ENCODE measurements at places on chromosomes 7 and 10.

DNA sequence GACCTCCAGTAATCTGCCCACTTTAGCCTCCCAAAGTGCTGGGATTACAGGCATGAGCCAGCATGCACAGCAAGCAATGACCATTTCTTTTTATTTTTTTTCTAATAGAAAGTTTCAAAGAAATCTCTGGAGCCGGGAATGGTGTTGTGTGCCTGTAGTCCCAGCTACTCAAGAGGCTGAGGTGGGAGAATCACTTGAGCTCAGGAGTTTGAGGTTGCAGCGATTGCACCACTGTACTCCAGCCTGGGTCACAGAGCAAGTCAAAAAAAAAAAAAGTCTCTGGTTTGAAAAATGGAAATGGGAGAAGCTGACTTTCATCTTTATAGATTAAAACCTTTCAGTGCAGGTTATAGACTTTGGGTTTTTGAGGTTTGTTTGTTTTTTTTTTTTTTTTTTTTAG, 44.8 kb upstream of the KMT2E start:
- no peak for DNase-seq

DNA sequence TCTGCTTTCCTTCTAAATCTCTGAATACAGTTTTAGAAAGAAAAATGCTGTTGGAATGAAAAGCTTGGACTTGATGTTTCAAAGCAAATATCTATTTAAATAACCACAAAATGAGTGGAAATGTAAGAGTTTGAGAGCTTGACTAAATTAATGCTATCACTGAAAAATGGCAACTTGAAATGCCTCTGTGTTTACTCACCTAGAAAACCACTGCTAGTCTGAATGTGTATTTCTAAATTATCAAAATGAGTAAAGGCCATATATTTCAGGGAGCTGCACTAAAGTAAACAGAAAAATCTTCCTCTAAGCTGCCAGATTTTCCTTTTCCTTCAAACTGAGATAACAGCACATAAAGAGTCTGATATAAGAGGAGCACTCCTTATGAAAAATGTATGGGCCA, 87.9 kb downstream of the DPY19L1 start:
- no peak for DNase-seq

DNA sequence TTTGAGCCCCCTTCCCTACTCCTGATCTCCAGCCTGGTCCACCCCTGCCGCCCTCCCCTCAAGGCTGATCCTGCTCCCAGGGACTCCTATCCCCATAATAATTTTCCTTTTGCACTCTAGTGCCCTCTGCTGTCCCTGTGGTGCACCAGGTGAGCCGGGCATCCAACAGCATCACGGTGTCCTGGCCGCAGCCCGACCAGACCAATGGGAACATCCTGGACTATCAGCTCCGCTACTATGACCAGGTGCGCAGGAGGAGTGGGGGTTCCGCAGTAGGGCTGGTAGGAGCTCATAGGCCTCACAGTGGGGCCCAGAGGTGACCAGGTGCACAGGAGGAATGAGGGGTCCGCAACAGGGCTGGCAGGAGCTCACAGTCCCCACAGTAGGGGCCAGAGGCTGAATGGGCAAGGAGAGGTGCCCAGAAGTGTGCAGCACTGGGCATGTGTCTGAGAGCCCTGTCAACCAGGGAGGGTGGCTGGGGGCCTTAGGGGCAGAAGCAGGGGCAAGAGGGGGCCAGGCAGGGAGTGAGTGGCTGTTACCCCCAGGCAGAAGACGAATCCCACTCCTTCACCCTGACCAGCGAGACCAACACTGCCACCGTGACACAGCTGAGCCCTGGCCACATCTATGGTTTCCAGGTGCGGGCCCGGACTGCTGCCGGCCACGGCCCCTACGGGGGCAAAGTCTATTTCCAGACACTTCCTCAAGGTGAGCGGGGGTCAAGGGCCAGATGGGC, 11.7 kb downstream of the EPHB6 start:
- no peak for DNase-seq

DNA sequence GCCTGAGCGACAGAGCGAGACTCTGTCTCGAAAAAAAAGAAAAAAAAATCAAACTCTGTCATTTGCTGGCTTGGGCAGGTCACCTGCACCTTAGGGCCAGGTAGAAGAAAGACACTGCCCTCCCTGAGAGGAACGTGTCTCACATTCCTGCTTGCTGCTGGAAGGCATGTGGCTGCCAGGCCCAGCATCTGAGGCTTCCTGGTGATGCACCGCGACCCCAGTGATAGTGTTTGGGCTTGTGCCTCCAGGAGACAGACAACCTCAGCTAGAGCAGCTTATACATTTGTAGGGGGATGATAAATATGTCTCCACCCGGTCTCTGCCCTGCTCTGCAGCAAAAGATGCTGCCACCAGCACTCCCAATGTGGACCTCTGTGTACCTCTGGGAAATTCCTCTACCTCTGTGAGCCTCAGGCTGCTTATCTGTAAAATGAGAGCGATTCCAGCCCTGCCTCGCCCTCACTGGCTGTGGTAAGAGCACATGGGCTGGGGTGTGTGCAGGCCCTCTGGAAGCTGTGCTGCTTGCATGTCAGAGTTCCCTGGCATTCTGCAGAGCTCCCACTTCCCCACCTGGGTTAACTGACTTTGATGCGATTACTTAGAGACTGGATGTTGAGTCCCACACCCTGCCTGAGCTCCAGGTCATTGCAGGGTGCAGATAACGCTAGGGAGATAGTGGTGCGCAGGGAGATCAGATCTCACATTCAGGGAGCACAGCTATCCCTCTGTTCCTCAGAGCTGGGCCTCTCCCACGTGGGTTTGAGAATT, 19.9 kb downstream of the SLC29A3 start:
- no peak for DNase-seq

GRCh38 chr7:94303695-94304094, 91.0 kb upstream of the COL1A2 start:
- DNase-seq = peak; percentile 91

DNA sequence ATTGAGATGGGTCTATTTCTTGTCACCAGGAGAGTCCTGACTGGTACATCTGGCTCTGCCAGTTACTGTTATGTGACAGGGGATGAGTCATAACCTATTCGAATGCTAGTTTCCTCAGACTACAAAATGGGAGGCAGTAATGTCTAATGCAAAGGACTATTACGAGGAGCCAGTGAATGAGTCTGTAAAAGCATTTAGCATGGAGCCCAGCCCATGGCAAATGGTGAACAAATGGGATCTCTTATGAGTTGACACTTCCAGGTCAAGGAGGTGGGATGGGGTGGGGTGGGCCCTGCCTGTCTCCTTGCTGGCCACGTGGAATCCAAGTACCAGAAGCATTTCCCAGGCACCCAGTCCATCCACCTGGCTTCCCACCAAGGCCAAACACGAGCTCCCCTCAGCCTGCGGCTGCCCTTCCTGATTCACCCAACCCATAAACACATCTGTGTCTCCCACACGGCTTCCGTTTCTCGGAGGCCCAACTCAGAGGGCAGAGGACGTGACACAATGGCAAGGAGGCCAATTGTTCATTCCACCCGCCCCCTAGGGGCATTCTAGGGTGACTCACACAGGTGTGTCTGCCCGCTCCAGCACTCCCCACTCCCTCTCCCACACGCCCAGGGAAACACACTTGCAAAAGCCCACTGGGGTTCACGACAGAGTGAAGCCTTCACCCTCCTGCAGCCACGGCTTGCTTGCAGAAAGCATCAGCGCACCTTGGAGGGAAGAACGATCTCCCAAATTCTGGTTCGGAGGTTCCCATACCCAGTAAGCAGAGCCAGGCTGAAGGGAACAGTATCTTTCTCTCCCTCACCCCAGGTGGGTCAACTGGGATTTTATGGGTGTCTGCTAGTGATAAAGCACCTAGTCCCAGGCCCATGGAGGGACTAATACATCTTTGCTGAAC, 109.8 kb downstream of the SH3PXD2A start:
- no peak for DNase-seq

DNA sequence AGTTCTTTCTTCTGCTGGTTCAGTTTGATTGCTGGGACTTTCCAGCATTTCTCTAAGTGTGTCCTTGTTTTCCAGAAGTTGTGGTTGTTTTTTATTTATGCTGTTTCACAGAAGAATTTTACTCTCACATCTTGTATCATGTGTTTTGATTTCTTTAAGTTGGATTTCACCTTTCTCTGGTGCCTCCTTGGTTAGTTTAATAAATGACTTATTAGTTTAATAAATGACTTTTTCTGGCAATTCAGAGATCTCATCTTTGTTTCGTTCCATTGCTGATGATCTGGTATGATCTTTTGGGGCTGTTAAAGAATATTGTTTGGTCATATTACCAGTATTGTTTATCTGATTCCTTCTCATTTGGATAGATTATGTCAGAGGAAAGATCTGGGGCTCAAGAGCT, 59.8 kb upstream of the CYP2C9 start:
- DNase-seq = no peak

DNA sequence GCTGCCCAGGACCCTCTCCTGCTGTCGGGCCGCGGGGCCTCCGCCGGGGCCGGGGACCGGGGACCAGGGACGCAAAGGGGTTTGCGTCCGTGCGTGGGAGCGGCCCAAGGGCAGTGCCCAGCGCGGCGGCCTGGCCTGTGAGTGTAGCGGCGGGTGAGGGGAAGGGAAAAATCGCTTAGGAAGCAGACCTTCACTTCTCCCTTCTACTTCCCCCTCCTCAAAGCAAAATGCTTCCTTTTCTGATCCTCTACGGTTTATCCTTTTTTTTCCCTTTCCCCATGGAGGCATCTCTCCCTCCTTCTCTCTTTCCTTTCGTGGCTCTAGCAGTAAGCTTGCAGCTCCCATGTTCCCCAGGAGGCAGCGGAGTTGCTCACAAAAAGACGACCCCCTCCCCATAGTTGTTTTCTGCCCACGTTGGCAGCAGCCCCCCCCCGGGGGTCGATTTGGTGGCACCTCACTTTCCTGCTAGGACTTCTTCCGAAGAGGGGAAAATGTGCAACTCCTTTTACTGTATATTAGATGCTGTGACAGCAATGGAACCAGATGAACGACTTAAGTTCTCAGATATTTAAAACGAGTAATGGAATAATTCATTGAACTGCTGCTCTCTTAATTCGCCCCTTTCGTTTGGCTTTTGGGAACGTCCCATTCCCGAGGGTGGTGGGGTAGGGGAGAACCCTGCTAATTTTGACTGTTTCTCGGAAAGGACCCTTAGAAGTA, 724 bp downstream of the CAPZA2 start:
- DNase-seq = peak; percentile 76

- DNase-seq = peak; percentile 59
These were observed 434.8 kb upstream of the NPVF start for GRCh38 chr7:25662841-25663800.

DNA sequence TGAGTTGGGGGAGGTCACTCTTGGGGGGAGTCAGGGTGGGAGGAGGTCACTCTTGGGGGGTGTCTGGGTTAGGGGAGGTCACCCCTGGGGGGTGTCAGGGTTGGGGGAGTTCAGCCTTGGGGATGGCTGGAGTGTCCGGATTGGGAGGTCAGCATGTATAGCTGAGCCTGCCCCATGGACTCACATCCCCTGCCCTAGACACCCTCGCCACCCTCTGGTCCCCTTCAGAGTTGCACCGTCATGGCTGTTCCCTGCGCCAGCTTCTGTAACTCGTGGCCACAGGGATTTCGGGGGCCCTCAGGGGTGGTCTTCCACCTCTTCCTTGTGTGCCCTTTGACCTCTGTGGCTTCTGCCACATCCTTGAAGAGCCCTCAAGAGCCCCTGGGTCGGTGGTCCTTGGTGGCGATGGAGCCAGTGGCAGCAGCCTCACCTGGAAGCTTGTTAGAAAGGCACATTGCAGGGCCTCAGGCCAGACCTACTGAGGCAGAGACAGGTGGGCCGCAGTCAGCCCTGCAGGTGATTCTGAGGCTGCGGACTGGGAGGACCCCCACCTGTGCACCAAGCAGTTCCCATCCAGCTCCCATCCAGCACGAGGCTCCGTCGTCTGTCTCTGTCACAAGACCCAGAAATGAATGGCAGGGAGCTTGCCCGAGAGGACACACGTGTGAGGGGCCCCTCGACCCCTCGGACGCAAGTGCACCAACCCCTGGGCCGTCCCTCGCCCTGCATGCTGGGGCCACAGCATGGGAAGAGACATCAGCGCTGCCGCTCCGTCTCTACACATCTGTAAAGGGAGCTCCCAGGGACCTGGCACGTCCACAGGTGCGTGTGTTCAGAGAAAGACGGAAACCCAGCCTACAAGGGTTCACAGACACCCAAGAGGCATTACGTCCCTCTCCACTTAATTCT, 44.7 kb upstream of the SUN1 start:
- no peak for DNase-seq

GRCh38 chr10:95278061-95278988, 12.5 kb downstream of the PDLIM1 start:
- no peak for DNase-seq

GRCh38 chr10:21473135-21473534, 52.3 kb downstream of the SKIDA1 start:
- no peak for DNase-seq

- DNase-seq = no peak
These were observed 20.0 kb downstream of the MYO1G start for GRCh38 chr7:44958645-44959344.

- peak; percentile 71 for DNase-seq
These were observed 919 bp downstream of the MAFK start for GRCh38 chr7:1531263-1531978.

GRCh38 chr10:116385994-116386809, 41.4 kb upstream of the PNLIPRP3 start:
- DNase-seq = peak; percentile 37

GRCh38 chr7:29113384-29114102, 32.8 kb downstream of the CPVL start:
- no peak for DNase-seq

DNA sequence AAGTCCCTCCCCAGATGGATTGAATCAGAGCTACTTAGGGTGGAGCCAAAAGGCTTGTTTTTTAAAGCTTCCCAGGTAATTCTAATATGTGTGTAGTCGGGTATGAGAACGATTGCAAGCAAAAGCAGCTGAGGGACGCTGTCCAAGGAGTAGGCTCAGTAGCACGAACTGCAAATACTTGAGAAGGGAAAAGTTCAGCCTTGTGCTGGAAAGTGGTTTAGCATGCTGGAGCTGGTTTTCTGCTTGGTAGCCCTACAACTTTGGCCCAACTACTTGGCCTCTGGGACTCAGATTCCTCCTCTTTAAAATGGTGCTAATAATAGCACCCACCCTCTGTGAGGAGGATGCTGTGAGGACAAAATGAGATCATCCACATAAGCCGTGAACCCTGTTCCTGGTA, 76.2 kb downstream of the AHR start:
- DNase-seq = no peak

All from muscle of back (tissue), 13 donors.